ENCODE measurements at places on chromosomes 12 and 14.

GRCh38 chr12:3526776-3527175 lies 35.8 kb downstream of the PRMT8 start:
- no peak for DNase-seq

GRCh38 chr14:70289138-70289537 lies 70.3 kb downstream of the COX16 start:
- DNase-seq, result no peak

DNA sequence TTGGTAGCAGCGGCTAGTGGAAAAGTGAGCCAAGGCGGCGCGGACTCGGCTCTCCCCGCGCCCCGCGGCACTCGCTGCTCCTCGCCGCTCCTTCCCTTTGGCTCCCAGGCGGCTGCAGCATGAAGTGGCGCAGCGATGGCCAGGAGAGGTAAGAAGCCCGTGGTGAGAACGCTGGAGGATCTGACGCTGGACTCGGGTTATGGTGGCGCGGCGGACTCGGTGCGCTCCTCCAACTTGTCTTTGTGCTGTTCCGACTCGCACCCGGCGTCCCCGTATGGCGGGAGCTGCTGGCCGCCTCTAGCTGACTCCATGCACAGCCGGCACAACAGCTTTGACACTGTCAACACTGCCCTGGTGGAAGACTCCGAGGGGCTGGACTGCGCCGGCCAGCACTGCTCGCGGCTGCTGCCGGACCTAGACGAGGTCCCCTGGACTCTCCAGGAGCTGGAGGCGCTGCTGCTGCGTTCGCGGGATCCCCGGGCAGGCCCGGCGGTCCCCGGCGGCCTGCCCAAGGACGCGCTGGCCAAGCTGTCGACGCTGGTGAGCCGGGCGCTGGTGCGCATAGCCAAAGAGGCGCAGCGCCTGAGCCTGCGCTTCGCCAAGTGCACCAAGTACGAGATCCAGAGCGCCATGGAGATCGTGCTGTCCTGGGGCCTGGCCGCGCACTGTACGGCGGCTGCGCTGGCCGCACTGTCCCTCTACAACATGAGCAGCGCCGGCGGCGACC lies 225.6 kb upstream of the CRY1 start:
- no peak for DNase-seq

GRCh38 chr14:47148686-47149085 lies 497.1 kb upstream of the RPL10L start:
- DNase-seq, result no peak
